ENCODE measurements at places on chromosomes 16 and 17.

GRCh38 chr16:72120026-72120425, 26.4 kb downstream of the DHX38 start:
- no peak for DNase-seq

GRCh38 chr17:42310787-42311215, 22.5 kb downstream of the STAT5A start:
- no peak for DNase-seq

DNA sequence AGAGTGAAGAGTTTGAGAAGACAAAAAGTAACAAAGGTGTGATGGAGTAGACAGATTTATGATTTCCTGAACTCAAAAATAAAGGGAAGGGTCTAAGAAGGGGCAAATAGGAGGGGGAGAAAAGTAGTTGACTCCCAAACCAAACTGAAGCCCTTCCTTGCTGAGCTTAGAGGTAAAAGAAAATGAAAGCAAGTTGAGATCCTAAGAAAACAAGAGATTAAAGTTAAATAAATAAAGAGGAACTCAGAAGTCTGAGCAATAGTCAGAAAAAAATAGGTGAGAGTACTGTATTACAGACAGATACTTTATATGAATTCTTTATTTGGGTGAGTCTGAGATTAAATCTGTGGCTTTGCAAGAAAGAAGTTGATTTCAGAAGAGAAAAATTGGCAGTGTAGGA, 3.3 kb upstream of the PSMD12 start:
- no peak for DNase-seq

- DNase-seq: no peak
These were observed 10.6 kb downstream of the SHISA6 start for GRCh38 chr17:11251561-11252107.

DNA sequence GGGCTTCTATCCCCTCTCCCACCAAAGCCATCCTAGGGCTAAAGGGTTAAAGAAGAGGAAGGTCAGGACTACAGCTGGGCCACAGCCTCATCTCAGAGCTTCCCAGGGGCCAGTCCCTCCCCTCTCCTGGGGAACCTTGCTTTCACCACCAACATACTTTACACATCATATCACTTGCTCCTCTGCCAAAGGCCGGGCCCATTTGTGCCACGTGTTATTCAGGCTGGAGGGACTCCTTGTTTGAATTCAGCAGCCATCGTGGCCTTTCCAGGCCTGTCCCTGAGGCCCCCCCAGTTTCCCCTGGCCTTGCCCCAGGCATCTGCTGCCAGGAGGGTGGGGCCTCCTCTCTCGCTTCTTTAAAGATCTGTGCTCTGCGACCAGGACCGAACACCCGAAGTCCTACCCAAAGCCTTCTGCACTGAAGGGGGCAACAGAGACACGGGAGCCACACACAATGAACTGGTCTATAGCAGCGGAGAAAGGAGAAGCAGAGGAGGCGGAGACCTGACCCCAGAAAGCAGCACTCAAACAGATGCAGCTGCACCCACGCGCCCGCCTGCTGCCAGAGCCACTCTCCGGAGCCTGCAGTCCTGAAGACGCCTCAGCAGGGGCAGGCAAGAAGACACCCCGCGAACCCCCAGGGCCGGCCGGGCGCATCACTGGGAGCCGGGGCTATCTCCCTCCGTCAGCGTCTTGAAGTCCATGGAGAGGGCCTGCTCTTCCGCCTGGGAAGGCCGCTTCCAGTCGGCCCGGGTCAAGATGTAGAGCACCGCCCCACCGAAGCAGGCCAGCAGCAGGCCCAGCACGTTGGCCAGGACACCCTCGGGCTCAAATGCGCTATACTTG, 12.1 kb downstream of the CYB561 start:
- DNase-seq: no peak

- no peak for DNase-seq
These were observed 267.1 kb downstream of the MRTFB start for GRCh38 chr16:14338236-14338635.

GRCh38 chr17:62825182-62825581, 17.1 kb upstream of the MARCHF10 start:
- no peak for DNase-seq

DNA sequence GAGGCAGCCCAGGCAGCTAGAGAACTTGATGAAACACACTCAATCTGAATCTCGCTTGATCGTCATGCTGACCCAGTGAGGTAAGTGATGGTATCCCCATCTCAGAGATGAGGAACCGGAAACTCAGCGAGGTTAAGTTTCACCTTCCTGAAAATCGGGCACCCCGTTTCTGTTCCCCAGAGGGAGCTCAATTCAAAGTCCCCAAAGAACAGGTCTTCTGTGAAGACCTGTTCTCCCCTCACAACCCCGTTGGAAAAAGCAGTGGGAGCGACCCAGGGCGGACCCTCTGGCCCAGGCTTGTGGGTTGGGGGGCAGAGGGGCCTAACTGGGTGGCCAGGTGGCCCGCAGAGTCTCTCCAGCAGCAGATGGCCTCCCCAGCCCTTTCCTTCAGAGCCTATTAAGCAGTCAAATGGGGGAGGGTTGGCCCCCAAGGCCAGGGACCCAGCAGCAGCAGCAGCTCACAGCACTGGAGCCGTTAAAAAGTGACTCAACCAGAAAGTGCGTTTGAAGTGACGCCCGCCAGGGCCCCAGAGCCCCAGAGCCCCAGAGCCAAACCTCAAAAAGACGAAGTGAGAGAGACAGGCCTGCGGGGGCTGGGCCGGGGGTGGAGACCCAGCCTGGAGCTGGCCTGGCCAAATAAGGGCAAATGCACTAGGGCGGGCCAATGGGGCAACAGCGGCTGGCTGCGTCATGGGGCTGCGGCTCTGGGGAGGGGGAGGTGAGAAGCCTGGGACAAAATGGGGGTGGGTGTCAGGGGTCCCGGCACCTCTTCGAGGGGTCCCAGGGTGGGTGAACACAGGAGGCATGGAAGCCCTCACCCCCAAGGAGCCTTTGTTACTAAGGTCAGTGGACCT, 9.2 kb upstream of the TSPOAP1 start:
- peak; percentile 92 for DNase-seq

GRCh38 chr17:4536742-4537411, 18.3 kb downstream of the MYBBP1A start:
- DNase-seq: no peak

GRCh38 chr17:82931699-82932517, 92.1 kb upstream of the ZNF750 start:
- DNase-seq: no peak

DNA sequence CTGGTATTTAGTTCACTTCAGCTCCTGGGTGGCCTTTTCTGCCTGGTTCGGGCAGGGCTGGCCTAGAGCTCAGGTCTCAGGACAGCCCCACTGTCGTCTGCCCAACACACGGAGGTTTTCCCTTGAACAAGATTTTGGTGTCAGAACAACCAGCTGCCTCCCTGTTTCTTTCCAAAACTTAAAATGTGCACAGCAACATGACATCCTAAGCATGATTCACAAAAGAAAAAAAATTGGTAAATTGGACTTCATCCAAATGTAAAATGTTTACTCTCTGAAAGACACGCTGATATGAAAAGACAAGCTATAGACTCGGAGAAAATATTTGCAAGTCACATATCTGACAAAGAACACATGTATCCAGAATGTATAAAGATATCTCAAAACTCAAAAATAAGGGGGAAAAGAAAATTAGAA, 197.8 kb upstream of the CHMP6 start:
- no peak for DNase-seq

DNA sequence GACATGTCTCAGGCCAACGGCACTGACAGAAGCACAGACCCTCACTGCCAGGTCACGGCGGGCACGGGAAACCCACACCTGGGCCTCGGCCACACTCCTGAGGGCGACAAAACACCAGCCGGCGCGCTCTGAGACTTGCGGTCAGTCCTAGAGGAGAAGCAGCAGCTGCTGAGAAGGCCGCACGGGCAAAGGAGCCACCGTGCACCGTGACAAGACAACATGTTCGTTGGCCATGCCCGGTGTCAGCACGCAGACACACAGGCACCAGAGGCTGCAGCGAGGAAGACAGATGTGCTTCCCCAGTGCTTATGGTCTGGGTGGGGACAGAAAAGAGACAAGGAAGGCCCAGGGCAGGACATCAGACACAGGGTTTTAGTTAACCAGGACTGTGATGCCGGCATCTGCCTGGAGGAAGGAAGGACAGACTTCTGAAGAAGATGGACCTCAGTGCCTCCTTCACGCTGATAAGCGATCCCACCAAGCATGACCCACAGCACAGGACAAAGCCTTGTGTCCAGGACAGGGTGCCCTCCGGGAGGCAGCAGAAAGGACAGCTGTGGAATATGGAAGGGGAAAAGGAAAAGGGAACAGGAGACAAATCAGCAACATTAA, 84.0 kb downstream of the ANKRD11 start:
- DNase-seq: no peak

DNA sequence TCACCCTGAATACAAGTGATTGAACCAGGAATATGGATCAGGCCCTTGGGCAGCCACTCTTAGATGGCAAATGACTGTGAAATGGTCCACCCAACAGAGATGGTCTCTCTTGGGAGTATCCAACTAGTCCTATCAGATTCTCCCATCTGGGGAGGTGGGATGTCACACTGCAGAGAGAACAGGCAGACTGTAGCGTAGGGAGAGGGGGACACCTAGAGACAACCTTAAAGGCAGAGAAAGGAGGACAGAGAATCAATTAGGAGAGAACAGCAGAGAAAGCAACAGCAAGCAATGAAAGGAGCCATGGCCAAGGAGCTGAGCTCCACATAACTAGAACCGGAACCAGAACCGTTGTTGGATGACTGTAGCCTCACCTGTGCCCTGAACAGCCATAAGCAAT, 37.2 kb downstream of the IQCK start:
- no peak for DNase-seq

- DNase-seq: no peak
These were observed 16.7 kb downstream of the IGFBP4 start for GRCh38 chr17:40459636-40460603.

DNA sequence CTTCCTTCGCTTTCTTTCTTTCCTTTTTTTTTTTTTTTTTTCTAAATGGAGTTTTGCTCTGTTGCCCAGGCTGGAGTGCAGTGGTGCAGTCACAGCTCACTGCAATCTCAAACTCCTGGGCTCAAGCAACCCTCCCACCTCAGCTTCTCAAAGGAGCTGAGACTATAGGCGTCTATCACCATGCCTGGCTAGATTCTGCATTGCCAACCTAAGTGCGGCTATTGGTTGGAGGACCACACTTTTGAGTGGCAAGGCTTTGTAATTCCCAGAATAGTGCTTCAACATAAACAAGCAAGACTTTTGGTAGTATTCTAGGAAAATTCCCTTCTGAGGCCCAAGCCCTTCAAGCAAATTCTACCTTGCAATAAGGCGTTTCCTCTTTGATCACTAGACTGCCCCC, 107.8 kb downstream of the YPEL2 start:
- no peak for DNase-seq

DNA sequence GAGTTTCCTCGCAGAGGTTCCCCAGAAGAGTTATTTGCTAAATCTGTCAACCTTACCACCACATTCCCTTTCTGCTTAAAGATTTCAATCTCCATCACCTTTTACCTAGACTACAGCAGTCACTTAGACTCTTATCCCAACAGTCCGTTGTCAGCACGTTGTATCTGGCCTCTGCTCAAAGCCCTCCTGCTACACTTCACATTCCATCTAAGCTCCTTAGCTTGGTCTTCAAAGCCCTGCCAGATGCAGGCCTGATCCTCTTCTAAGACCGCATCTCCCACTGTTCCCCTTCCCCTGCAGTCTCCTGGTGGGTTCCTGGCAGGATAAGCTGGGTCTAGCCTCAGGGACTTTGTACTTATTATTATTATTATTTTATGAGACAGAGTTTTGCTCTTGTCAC, 10.3 kb upstream of the SRCAP start:
- DNase-seq: no peak

GRCh38 chr16:89314357-89314756, 96.9 kb downstream of the ZNF778 start:
- DNase-seq: no peak

DNA sequence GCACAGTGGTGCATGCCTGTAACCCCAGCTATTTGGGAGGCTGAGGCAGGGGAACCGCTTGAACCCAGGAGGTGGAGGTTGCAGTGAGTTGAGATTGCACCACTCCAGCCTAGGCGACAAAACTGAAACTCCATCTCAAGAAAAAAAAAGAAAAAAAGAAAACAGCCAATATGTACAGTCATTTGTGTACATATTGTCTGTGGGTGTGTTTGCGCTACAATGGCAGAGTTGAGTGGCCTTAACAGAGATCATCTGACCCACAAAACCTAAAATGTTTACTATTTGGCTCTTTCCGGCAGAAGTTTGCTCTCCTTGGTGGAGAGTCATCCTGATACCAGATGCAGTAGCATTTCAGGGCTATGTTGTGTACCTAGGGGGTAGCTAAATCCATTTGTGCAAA, 57.9 kb downstream of the ARSG start:
- DNase-seq: no peak

DNA sequence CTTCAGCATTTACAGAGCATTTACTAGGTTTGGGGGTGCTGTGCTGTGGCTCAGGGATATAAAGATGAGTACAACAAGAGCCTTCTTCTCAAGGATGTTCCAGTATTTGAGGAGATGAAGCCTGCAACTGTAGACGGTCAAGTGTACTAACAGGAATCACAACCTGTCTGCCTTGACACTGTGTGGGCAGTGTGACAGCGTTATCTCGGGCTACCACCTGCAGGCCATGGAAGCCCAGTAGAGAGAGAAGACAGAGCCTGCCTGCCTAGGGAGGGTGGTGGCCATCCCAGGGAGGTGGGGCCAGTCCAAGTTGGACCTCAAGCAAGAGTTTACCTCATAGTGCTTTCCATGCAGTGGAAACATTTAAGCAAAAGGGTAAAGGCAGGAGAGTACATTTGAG, 215.1 kb upstream of the ASIC2 start:
- DNase-seq: no peak

DNA sequence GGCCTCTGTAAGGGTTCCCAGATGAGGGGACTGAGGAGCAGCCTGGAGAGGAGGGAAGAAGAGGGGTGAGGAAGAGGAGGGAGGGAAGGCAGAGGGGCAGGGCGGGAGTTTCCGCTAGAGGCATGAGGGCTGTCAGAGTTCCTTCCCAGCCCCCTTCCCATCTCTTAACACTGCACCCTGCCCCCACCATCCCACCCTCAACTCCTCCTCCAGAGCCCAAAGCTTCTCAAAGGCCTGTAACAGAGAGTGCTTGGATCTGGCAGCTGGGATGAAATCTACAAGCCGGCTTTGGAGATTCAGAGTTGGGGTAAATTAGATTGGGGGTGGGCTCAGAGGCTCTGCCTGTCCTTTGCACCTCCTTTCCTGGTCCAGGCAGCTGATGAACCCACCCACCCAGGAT, 57.3 kb upstream of the DLX4 start:
- DNase-seq: no peak

DNA sequence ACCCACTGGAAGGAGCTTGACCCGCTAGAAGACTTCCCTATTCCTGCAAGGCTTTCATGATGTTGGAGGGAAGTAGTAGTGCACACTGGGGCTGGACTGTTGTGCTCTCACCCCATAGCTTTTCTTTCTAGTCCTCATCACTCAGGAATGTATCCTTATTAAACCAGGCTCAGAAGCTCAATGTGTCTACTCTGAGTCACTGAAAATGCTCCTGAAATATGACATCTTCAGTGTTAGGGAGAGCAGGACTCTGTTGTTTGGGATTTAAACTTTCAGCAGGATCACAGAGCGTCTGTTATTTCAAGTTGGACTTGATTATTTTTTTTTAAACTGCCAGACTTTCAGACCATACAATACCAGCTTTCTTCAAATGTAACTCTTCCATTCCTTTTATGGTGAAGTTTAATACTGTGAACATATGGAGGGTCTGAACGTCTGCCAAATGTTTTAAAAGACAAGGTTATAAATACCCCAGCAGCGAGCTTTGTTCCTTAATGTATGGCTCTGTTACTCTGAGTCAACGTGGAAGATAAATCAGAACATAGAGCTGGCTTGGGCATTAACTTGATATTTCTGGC, 257.5 kb downstream of the CDH11 start:
- DNase-seq: no peak

Measured in stimulated activated CD8-positive, alpha-beta memory T cell treated with anti-CD3 and anti-CD28 coated beads, Interleukin-4, amount 100 ng/mL, for 24 hours (primary cell).